Cardiac ventricle fibroblast (primary cell): ENCODE measurements at places on chromosomes 3 and 15. TPM values are rescaled to one million over a fixed set of nuclear protein-coding genes. Genes with fewer than 3 reads are reported as not detected.

KLHL25 gene
- total RNA-seq, result 2.5 and 4.1 TPM in 2 replicates

UROC1 gene
- not detected in 2 replicates for total RNA-seq

PRR20G gene
- not detected in 2 replicates for total RNA-seq

STAB1 gene
- total RNA-seq, result 3.0 and 4.4 TPM in 2 replicates

SAMD7 gene
- total RNA-seq, result not detected in 2 replicates

TMEM108 gene
- not detected in 2 replicates for total RNA-seq

DUOXA1 gene
- total RNA-seq, result not detected in 2 replicates

SHF gene
- total RNA-seq, result 2.9 and 3.5 TPM in 2 replicates

ADAMTS9 gene
- 12.2 and 13.1 TPM in 2 replicates for total RNA-seq

GOLGA8N gene
- total RNA-seq, result 3.5 and 3.6 TPM in 2 replicates

DIPK2A gene
- 32.1 and 40.8 TPM in 2 replicates for total RNA-seq

LRRIQ4 gene
- total RNA-seq, result not detected in 2 replicates

GABRR3 gene
- not detected in 2 replicates for total RNA-seq

HDDC3 gene
- 9.4 and 15.7 TPM in 2 replicates for total RNA-seq

DAPK2 gene
- total RNA-seq, result 6.4 and 6.9 TPM in 2 replicates

THAP10 gene
- total RNA-seq, result 1.5 and 3.0 TPM in 2 replicates

GP5 gene
- total RNA-seq, result 0.06 and 0.10 TPM in 2 replicates

ISG20 gene
- 3.8 and 8.2 TPM in 2 replicates for total RNA-seq

GRIP2 gene
- total RNA-seq, result 0.06 TPM in 1 of 2 replicates, not detected in the other

ZNF654 gene
- total RNA-seq, result 10.9 and 14.0 TPM in 2 replicates

NDUFB5 gene
- 104 and 111 TPM in 2 replicates for total RNA-seq

LRTM1 gene
- total RNA-seq, result not detected in 2 replicates

SECISBP2L gene
- total RNA-seq, result 21.4 and 46.1 TPM in 2 replicates
